ENCODE measurements at places on chromosomes 16 and 17.

GRCh38 chr17:76307299-76307965 lies 644 bp downstream of the QRICH2 start:
- no peaks in the 10 kb centered on the region for H3K4me1 ChIP-seq
- no peak overlapping the region for H3K27ac ChIP-seq
- H3K36me3 ChIP-seq, result peaks cover 20% of the 10 kb centered on the region
- H3K27me3 ChIP-seq, result no peaks in the 10 kb centered on the region

DNA sequence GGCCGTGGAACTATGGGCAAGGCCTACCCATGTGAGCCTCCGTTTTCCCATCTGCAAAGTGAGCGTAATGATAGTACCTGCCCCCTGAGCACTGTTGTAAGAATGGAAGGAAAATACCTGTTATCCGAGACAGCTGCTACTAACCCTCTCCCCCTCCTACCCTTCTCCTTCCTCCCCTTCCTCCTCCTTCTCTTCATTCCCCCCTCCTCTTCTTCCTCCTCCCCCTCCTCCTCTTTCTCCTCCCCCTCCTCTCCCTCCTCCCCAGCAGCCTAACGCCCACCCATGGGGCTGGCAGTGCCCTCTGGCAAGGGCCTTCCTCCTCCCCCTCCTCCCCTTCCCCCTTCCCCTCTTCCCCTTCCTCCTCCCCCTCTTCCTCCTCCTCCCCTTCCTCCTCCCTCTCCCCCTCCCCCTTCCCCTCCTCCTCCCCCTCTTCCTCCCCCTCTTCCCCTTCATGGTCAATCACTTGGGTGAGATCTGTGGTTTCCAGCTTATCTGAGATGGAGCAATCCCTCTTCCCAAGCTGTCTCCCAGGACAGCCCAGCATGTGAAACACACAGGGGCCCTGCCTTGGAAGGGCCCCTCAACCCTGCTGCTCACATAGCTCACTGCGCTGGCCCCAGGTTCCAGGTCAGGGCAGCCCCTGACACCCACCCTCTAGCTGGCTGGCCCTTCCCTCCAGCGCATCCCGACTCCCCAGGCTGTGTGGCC lies 6.4 kb downstream of the ZFPM1 start:
- no peaks in the 10 kb centered on the region for H3K36me3 ChIP-seq
- peak overlapping the region; percentile 31 for H3K27ac ChIP-seq
- no peaks in the 10 kb centered on the region for H3K27me3 ChIP-seq
- H3K4me1 ChIP-seq, result peaks cover 88% of the 10 kb centered on the region

GRCh38 chr17:79839356-79840268 lies at the start of gene CBX4:
Gene CBX4, minus strand, starts transcription at chr17:79839440. Its CDS starts 189 bp downstream, at chr17:79839251.
- peak within 1 kb of the TSS; percentile 92 for H3K27ac ChIP-seq
- peak; percentile 84 for ATAC-seq
- H3K36me3 ChIP-seq, result peaks cover 12% of the 10 kb centered on the region
- H3K4me1 ChIP-seq, result peaks cover 62% of the 10 kb centered on the region

GRCh38 chr17:40490289-40490853 lies 11.1 kb downstream of the TNS4 start:
- peak overlapping the region; percentile 57 for H3K27ac ChIP-seq
- H3K36me3 ChIP-seq, result no peaks in the 10 kb centered on the region
- no peak overlapping the region for H3K4me3 ChIP-seq
- no peak for ATAC-seq
- no peaks in the 10 kb centered on the region for H3K27me3 ChIP-seq

DNA sequence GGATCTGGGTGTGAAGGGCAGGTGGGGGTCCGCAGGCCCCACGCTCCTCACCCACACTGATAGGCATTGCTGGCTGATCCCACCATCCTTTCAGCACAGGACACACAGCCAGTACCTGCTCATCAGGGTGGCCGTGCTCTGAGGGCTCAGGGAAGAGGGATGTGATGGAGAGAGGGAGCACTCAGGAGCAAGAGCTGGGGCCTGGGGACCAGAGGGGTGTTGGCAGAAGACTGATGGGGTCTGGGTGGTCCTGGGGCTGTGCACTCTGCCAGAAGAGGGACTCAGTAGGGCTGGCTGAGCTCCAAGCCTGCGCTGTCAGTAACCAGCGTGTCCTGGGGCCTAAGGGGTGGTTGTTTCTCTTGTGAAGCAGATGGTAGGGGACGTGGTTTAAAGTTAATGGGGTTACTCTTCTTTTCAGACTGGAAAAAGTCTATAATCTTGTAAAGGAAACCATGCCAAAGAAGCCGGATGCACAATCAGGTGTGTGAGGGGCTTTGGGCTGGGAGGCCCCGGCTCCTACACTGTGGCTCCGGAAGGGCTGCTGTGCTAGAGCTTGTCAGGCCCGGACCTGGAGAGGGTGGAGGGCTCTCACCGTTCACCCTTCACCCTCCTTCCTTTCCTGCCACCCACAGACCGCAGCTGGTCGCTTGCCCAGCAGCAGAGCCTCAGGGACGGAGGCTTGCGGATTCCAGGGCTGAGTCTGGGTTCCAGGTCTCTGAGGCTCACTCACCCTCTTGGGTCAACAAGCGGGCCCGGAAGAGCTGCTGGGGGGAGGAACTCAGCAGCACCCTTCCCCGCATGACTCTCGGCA lies 27.8 kb downstream of the POLR3E start:
- no peaks in the 10 kb centered on the region for H3K27me3 ChIP-seq
- ATAC-seq, result no peak
- no peak overlapping the region for H3K4me3 ChIP-seq
- H3K36me3 ChIP-seq, result peaks cover 79% of the 10 kb centered on the region

- no peak for ATAC-seq
- no peaks in the 10 kb centered on the region for H3K36me3 ChIP-seq
- H3K27me3 ChIP-seq, result no peaks in the 10 kb centered on the region
- H3K4me3 ChIP-seq, result no peak overlapping the region
These were observed 121.8 kb upstream of the IRX5 start for GRCh38 chr16:54808890-54809289.

DNA sequence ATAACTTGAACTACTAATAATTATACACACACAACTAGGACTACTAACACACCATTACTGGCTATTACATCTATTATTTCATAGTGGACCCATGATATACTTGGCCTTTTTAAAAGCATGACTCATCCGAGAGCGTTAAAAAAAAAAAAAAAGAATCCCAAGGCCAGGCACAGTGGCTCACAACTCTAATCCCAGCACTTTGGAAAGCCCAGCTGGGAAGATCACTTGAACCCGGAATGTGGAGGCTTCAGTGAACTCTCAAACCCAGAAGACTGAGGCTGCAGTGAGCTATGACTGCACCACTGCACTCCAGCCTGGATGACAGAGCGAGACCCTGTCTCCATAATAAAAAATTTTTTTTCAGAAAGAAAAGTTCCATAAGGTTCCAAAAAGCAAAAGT lies 3.1 kb downstream of the GLG1 start:
- no peak overlapping the region for H3K27ac ChIP-seq
- H3K4me3 ChIP-seq, result no peak overlapping the region
- H3K36me3 ChIP-seq, result peaks cover 8% of the 10 kb centered on the region
- no peak for ATAC-seq

DNA sequence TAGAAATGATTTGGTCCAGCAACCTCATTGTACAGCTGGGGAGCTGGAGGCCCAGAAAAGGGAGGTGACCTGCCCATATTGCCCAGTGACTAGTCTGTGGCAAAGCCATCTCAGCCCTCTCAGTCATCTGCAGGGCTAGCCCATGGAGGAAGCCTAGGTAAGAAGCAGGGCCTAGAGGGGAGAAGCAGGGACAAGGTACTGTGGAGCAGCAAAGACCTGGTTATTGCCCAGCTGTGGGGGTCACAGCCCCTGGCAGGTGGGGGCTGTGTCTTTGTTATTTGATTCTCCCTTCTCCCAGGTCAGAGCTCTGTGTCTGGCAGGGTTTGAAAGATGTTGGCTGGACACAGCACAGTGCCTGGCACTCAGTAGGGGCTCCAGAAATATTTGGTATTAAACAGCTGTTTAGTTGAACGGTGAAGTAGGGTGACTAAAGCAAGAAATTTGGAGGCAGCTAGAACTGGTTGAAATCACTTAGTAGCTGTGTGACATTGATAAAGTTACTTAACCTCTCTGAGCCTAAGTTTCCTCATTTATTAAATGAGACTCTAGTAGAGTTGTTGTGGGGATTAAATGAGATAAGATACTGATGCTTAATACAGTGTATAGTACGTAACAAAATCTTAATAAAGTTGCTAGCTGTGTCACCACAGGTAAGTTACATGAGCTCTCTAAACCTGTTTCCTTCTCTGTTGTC lies 17.3 kb downstream of the CCR7 start:
- H3K36me3 ChIP-seq, result peaks cover 9% of the 10 kb centered on the region
- ATAC-seq, result no peak
- no peaks in the 10 kb centered on the region for H3K27me3 ChIP-seq
- peak overlapping the region; percentile 4 for H3K4me3 ChIP-seq
